Epithelial cell of esophagus (primary cell): ENCODE measurements at places on chromosomes 12 and 14.

GRCh38 chr14:100075681-100076080 is 10.5 kb downstream of the EVL start:
- DNase-seq = no peak

DNA sequence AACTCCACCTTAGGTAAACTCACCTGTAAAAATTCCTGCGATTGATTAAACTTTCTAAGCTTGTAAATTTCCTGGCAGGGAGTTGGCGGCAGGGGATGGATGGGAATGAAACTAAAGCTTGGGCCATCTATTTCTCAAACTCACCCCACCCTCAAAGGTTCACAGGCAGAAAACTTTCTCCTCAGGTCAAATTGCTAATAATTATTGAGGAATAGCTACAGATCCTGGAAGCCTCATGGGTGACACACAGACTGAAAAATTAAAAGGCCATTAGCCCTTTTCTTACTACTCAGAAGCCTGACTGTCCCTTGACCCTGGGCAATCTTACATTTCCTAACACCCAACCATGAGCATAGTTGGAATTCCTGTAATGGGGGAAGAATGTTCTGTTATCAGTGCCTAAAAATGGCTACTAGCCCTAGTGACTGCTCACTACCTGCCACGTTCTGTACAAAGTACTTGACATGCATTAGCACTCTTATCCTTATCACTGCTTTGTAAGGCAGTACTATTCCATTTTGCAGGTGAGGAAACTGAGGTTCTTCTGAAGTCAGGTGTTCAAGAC is 12.4 kb upstream of the SYNDIG1L start:
- DNase-seq = no peak

GRCh38 chr12:129819391-129819790 is 84.4 kb downstream of the TMEM132D start:
- DNase-seq = no peak

GRCh38 chr12:4858386-4858785 is 51.3 kb upstream of the KCNA1 start:
- peak; percentile 2 for DNase-seq

GRCh38 chr14:69630360-69630759 is 19.0 kb downstream of the SUSD6 start:
- DNase-seq = no peak

- no peak for DNase-seq
These were observed 176.7 kb upstream of the DYRK2 start for GRCh38 chr12:67471810-67472209.

GRCh38 chr14:61113561-61114225 is 132.6 kb downstream of the SLC38A6 start:
- DNase-seq = no peak

- no peak for DNase-seq
These were observed 772.5 kb upstream of the USP15 start for GRCh38 chr12:61487728-61488127.

DNA sequence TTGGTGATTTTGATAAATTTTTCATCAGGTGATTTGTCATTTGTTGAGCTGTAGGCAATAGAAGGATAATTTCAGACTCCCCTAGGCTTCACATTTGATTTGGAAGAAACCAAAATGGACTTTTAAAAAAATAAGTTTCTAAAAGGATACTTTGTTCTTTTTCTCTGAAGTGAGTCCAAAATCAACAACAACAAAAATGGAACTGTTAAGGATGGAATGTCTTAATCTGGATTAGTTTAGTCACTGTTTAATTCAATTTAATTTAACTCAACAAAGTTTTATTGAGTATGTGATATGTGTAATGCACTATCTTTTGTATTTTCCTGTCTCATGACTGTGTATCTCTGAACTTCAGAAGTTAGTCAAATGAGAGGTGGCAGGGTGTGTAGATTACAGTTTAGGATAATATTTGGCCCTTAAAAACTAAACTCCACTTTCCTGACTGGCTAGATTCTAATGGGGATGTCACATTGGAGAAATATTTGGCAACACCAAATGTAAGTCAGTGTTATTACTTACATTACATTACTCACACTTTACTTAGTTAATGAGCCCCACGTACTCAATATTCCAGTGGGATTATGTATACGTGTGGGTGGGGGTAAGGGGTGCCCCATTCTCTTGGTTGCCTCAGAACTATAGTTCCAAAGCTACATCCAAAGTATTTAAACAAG is 209.7 kb downstream of the BCAT1 start:
- DNase-seq = peak; percentile 50

DNA sequence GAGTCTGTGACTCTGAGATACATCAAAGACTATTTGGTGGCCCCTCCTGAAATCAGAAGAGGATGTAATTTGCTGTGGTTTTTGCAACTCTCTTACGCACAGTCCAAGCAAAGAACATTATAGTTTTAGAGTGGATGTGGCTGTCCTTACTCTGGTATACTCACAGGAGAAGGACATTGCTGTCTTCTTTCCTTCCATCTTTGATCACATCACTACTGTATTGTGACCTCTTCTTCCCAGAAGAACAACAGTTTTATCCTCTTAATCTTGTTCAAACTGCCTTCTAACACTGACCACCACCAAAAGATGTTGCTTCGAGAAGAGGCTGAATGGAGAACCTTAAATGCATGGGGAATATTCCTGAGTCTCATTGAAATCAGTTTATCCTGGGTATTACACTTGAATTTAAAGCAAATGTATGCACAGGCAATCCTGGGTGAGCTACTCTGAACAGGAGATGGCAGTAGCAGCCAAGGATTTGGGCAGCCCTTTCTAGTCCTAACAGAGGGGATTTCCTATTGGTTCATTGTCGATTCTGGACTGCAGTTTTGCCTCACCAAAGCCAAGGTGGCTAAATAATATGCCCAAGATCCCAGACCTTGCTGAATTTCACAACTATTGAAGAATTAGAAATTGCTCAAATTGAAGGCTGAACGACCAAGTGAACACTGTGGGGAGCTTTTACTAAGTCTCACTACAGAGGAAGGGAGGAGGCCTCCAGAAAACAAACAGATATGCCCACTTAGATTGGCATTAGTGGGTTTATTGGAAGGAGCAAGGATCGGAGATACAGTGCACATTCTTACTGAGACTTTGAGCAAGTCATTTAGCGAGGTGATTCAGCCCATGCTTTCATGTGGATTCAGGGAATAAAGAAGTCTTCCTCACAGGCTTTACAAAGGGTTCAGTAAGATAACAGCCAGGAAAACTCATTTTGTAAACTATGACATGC is 282.8 kb downstream of the PAWR start:
- DNase-seq = peak; percentile 86

DNA sequence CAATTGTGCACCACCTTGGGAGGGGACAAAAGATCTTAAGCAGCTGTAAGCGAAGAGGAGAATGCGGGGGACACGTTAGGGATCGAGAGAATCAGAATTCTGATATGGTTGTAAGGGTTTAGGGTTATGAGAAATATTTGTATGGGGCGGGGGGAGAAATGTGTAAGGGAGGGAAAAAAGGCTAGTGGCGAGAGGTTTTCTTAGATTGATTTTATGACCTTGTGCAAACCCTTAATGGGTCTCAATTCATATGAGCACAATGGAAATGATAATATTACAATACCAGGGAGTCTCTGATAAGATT is 396 bp downstream of the NDUFA9 start:
- DNase-seq = no peak

DNA sequence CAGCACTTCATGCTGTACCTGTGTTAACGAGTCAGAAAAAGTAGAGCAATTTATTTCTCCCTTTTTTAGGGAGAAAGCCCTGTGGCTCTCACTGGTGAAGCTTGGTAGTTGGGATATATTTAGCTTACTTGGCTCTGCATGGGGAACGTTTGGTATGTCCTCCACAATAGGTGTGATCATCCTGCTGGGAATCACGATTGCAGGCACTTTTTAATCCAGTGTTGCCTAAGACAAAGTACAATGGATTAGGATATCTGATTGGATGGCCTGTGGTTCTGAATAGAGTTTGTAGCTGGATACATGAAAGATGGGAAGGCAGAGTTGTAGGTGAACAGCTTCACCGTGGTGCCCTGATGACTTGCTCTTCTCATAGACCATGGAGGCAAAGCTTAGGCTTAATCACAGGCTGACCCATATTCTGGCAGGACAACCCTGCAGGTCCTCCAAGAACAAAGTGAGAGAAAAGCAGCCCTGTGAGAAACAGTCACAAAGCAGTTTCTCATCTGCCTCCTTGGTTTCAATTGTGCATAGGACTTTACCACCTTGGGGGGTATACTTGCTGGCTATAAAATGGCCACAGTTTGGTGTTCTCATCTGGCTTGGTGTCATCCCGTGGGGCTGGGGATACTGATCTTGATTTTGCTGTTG is 7.5 kb downstream of the RESF1 start:
- DNase-seq = no peak

- no peak for DNase-seq
These were observed 5.6 kb upstream of the EPS8 start for GRCh38 chr12:15794836-15795235.

GRCh38 chr14:22978981-22979671 is 3.2 kb downstream of the AJUBA start:
- peak; percentile 99 for DNase-seq

- DNase-seq = peak; percentile 57
These were observed 231.2 kb downstream of the ETNK1 start for GRCh38 chr12:22856178-22856577.

DNA sequence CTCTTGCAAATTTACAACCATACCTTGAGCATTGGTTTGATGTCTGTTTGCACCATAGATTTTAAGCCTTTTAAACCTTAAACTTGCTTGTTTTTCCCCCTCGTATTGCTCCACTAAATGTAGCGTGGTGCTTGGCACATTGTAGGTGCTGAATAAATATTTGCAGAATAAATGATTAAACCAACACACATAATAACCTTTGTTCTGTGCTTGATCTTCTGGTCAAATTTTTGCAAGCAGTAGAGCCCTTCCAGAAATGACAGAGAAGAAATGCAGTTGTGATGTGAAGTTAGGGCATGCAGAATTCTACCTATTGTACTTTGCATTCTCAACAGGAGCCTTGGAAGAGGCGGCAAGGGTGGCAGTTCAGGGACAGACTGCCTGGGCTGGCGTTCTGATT is 394.4 kb upstream of the TBX3 start:
- no peak for DNase-seq

GRCh38 chr12:101806265-101806664 is 24.5 kb downstream of the GNPTAB start:
- DNase-seq = no peak

GRCh38 chr14:65229748-65230728 is 127.7 kb upstream of the MAX start:
- no peak for DNase-seq

DNA sequence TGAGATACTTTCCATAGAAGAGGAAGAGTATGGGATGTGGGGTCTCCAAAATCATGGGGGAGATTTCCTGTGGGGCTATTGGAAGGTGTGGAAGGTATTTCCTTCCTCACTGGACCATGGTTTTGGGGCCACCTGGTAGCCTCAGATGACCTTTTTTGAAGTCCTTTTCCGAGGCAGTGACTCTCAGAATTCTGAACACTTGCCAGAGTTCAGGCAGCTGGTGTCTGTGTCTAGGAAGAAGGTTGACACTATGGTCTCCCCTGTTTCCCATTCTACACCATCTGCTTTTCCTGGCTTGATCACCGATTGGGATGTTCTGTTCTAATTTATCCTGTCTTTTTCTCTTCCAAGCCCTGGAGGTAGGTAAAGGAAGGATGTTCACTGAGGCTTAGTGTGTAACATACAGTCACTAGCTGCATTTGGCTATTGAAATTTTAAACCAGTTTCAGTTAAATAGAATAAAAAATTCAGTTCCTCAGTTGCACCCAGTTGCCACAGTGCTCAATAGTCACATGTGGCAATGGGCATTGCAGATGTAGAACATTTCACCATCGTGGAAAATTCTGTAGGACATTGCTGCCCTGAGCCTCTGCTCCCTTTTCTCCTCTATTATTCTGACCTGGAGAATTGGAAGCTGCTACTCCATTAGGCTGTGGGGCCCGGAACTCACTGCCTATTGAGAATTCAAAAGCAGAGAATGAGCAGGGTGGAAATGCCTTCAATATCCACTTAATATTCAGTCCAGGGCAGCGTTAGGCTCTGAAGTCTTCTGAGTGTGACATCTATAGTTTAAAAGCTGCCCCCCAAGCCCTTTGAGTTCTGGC is 11.0 kb upstream of the PLEKHG3 start:
- DNase-seq = no peak

- DNase-seq = no peak
These were observed 120.0 kb upstream of the PWP1 start for GRCh38 chr12:107565551-107565950.

DNA sequence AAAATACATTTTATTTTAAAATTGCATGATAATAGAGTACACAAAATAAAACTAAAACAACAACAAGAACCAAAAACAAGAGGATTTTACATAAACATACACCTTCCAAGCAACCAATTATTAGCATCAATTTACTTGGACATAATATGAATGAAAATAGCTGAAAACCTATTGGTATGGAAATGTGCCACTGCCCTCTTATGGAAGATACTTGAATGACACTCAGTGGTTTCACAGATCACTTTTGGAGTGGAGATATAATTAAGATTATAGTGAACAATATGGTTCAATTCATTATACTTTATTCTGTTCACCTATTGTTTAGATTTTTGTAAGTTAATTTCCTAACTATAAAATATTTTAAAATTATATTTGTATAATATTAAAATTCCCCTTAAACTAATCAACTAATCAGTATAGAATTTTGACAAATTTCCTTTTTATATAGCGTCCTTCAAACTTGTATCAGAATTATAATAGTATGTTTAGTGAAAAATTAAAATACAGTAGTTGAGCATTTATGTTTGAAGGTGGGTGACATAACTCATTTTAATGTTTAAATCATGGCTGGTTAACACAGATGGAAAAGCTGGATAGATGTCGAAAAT is 70.1 kb downstream of the SLC6A15 start:
- peak; percentile 63 for DNase-seq

- no peak for DNase-seq
These were observed 9.2 kb downstream of the ATF7 start for GRCh38 chr12:53616950-53617349.

DNA sequence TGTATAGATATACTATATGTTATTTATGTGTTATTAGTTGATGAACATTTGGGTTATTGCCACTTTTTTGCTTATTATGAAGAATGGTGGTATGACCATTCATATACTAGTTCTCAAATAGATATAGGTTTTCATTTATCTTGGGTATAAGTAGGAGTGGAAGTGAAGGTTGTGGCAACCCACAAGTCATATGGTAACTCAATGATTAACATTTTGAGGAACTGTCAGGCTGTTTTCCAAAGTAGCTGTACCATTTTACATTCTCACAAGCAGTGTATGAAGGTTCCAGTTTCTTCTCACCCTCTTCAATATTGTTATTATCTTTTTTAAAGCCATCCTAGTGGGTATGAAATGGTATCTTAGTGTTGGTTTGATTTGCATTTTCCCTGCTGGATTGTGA is 19.0 kb upstream of the MSRB3 start:
- no peak for DNase-seq

- DNase-seq = no peak
These were observed 176.7 kb downstream of the PPM1H start for GRCh38 chr12:62758216-62758615.

GRCh38 chr12:27453421-27453820 is 6.9 kb downstream of the SMCO2 start:
- no peak for DNase-seq

GRCh38 chr14:53147208-53147607 is 5.9 kb downstream of the DDHD1 start:
- no peak for DNase-seq

- no peak for DNase-seq
These were observed 5.5 kb downstream of the ITGA5 start for GRCh38 chr12:54413284-54414190.

- no peak for DNase-seq
These were observed 57.4 kb downstream of the DGLUCY start for GRCh38 chr14:91171291-91171690.
